Upper lobe of right lung (tissue), 1 donor: ENCODE measurements at places on chromosomes 1 and 21.
A peak's percentile ranks its signal among the peaks of the same experiment; 100 is the strongest.

GRCh38 chr1:91121366-91121765, 99.5 kb upstream of the ZNF644 start:
- H3K4me1 ChIP-seq = no peaks in the 10 kb centered on the region
- H3K27me3 ChIP-seq = no peaks in the 10 kb centered on the region
- H3K4me3 ChIP-seq = no peak overlapping the region
- no peaks in the 10 kb centered on the region for H3K36me3 ChIP-seq

GRCh38 chr1:57418971-57419370, 4.9 kb downstream of the DAB1 start:
- H3K27ac ChIP-seq = no peak overlapping the region
- H3K4me1 ChIP-seq = no peaks in the 10 kb centered on the region
- DNase-seq = no peak
- H3K4me3 ChIP-seq = no peak overlapping the region
- H3K36me3 ChIP-seq = no peaks in the 10 kb centered on the region
- peaks cover 59% of the 10 kb centered on the region for H3K27me3 ChIP-seq

GRCh38 chr1:27099587-27100334, 55.2 kb downstream of the SLC9A1 start:
- DNase-seq = peak; percentile 78
- no peaks in the 10 kb centered on the region for H3K27me3 ChIP-seq
- no peak overlapping the region for H3K4me3 ChIP-seq
- H3K36me3 ChIP-seq = peaks cover 5% of the 10 kb centered on the region
- H3K4me1 ChIP-seq = peaks cover 27% of the 10 kb centered on the region

DNA sequence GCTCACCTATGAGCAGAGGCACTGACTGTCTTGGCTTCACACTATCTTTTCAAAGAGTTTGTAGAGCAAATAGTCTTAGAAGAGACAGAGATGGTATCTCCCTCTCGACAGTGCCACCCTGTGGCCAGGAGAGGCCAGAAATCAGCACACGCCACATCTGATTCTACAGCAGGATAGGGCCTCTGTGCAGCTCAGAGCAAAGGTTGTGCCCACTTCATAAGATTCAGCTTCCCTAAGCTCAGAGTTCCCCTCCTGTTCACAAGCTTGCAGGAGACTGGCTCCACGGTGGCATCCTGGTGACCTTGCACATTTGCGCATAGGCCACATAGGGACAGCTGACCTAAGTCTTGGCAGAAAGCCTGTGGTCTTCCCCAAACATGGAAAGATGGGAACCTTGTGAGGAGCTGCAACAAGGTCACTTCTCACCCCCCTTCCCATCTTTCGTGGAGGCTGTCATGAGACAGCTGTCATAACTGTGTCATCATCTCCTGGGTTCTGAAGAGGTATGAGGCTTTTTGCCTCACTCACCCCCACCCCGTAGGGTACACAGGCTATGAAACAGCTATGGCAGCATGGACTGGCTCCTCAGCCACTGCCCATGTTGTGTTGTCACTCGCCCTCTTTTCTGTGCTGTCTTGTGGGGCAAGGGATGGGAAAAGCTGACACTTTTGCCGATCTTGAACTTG, 3.0 kb downstream of the ITLN2 start:
- H3K27ac ChIP-seq = no peak overlapping the region
- H3K4me3 ChIP-seq = peak overlapping the region; percentile 29
- H3K27me3 ChIP-seq = no peaks in the 10 kb centered on the region
- no peaks in the 10 kb centered on the region for H3K4me1 ChIP-seq
- H3K36me3 ChIP-seq = no peaks in the 10 kb centered on the region

DNA sequence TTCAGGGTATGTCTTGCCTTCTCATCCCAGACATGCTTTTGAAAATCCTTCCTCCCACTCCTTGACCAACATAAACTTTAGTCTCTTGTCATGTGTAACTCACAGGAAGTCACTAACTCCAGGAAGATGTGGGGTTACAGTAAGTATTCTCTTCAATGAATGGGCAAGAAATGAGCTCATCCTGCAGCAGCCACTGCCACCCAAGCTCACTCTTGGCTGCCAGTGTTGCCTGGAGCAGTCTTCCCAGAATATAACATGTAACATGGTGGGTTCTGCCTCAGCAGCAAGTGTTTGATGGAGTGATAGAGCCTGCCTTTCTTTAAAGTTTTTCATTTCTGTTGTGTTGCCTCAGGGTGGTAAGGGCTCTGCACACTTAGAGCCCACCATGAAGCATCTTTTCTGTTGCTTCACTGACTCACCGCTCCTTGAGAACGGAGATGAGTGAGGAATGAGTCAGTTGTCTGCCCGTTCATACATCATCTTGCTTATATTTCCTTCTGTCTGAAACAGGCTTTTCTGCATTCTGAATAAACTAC, 187.0 kb downstream of the TPR start:
- H3K27ac ChIP-seq = no peak overlapping the region
- H3K36me3 ChIP-seq = no peaks in the 10 kb centered on the region
- no peaks in the 10 kb centered on the region for H3K27me3 ChIP-seq
- peaks cover 4% of the 10 kb centered on the region for H3K4me1 ChIP-seq
- no peak overlapping the region for H3K4me3 ChIP-seq

DNA sequence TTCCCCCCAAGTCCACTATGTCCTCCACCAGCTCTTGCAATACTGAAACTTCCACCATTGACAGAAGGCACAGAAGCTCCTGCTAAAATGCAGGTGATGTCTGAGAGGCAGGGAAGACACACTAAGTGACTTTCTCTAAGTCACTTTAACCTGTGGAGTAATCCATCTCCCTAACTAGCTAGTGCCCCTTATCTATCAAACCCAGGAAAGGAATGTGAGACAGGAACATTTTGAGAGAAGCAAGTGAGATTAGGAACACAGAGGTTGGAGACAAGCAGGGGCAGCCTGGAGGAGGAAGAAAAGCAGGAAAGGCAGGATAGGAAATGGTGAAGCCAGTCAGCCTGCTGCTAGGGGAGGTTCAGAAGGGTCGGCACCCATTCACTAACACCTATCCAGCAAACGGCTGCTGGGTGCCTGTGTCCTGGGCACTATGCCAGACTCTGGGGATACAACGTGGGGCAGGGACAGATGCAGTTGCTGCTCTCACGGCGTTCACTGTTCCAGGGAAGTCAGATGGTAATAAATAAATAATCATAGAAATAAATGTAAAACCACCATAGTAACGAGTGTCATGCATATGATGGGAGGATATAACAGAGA, 7.0 kb downstream of the GPA33 start:
- H3K36me3 ChIP-seq = no peaks in the 10 kb centered on the region
- DNase-seq = no peak
- no peak overlapping the region for H3K27ac ChIP-seq
- no peaks in the 10 kb centered on the region for H3K4me1 ChIP-seq
- H3K27me3 ChIP-seq = no peaks in the 10 kb centered on the region
- no peak overlapping the region for H3K4me3 ChIP-seq

DNA sequence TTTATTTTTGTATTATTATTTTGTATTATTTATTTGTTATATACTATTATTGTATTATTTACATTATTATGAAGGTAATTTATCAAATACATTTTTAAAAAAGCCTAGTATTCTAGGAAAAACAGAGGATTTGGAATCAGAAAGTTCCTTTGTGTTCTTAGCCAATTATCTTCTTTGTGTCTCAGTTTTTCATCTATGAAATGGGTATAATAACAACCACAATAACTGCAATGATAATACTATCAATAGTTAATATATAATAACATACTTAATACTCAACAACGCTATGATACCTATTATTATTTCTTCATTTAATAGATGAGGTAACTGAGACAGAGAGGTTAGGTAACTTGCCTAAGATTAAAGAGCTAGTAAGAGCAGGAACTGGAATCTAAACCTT, 80.4 kb upstream of the GNG4 start:
- H3K4me1 ChIP-seq = no peaks in the 10 kb centered on the region
- H3K36me3 ChIP-seq = peaks cover 71% of the 10 kb centered on the region
- no peak overlapping the region for H3K4me3 ChIP-seq
- DNase-seq = no peak
- H3K27ac ChIP-seq = no peak overlapping the region

GRCh38 chr1:47431534-47431933, 6.3 kb upstream of the FOXD2 start:
- no peak overlapping the region for H3K27ac ChIP-seq
- H3K4me1 ChIP-seq = peaks cover 34% of the 10 kb centered on the region
- DNase-seq = no peak
- no peaks in the 10 kb centered on the region for H3K36me3 ChIP-seq
- peaks cover 36% of the 10 kb centered on the region for H3K27me3 ChIP-seq

- peaks cover 6% of the 10 kb centered on the region for H3K4me1 ChIP-seq
- no peaks in the 10 kb centered on the region for H3K36me3 ChIP-seq
- H3K27ac ChIP-seq = no peak overlapping the region
- no peaks in the 10 kb centered on the region for H3K27me3 ChIP-seq
These were observed 19.9 kb downstream of the ELAPOR1 start for GRCh38 chr1:109133815-109134214.

DNA sequence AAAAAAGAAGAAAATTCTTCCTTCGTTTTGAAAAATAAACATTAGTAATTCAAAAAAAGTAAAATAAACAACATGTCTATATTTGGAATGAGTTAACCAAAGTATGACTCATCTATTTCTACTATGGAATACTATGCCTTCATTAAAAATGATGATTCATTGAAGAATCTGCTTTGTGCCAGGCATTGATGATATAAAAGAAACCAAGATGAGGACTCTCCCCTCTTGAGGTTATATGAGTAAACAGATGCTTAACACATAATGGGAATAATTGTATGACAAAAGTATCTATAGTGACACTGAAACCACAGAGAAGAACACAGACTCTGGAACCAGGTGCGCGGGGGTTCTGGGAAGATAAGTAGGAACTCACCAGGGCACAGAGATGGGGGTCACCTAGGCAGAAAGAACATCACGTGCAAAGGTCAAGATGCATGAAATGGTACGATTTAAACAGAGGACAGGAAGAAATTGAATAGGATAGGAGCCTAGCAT, 18.8 kb downstream of the ELF3 start:
- H3K27me3 ChIP-seq = no peaks in the 10 kb centered on the region
- H3K27ac ChIP-seq = no peak overlapping the region
- no peak overlapping the region for H3K4me3 ChIP-seq
- no peak for DNase-seq
- H3K36me3 ChIP-seq = no peaks in the 10 kb centered on the region
- peaks cover 1% of the 10 kb centered on the region for H3K4me1 ChIP-seq

- no peak overlapping the region for H3K4me3 ChIP-seq
- no peaks in the 10 kb centered on the region for H3K27me3 ChIP-seq
- no peaks in the 10 kb centered on the region for H3K36me3 ChIP-seq
- H3K4me1 ChIP-seq = no peaks in the 10 kb centered on the region
- no peak overlapping the region for H3K27ac ChIP-seq
These were observed 104.9 kb downstream of the NUF2 start for GRCh38 chr1:163426505-163427251.

GRCh38 chr1:16918371-16918770, 3.4 kb upstream of the CROCC start:
- DNase-seq = peak; percentile 6
- H3K4me3 ChIP-seq = no peak overlapping the region
- H3K27ac ChIP-seq = no peak overlapping the region
- H3K27me3 ChIP-seq = no peaks in the 10 kb centered on the region
- H3K36me3 ChIP-seq = no peaks in the 10 kb centered on the region

DNA sequence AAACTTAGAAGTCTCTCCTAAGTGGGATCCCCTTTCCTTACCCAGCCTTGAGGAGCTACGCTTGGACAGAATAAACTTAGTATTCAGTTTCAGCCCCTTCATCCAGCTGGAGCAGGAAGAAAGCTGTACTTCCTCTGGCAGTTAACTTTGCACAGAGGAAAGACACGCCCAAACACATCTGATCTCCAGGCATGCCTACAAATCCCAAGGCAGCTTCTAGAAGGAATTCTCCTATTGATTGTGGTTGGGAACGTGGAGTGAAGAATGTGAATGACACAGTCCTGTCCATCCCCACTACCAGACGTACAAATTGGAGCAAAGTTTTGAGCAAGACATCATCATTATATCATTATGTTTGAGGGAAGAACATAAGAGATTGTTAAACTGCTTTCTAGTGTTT, 6.6 kb upstream of the AK4 start:
- H3K27ac ChIP-seq = no peak overlapping the region
- DNase-seq = no peak
- no peaks in the 10 kb centered on the region for H3K36me3 ChIP-seq
- no peak overlapping the region for H3K4me3 ChIP-seq
- no peaks in the 10 kb centered on the region for H3K4me1 ChIP-seq

DNA sequence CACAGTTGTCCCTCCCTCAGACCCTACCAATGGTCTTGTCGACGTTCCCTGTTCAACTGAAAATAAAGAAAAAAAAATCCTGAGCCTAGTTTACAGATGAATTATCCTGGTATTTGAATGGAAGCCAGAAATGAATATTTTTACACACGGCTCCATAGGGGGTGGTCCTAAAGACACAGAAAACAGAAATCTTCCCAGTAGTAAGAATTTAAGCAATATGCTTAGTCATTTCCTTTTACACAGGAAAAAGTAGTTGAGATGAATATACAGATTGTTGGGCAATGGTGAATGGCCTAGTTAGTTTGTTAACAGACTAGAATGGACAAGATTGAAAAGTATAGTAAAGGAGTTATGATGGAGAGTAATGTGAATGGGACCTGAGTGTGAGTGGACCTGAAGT, 67.4 kb downstream of the RGS18 start:
- H3K27me3 ChIP-seq = no peaks in the 10 kb centered on the region
- DNase-seq = no peak
- H3K4me3 ChIP-seq = no peak overlapping the region
- H3K36me3 ChIP-seq = no peaks in the 10 kb centered on the region

DNA sequence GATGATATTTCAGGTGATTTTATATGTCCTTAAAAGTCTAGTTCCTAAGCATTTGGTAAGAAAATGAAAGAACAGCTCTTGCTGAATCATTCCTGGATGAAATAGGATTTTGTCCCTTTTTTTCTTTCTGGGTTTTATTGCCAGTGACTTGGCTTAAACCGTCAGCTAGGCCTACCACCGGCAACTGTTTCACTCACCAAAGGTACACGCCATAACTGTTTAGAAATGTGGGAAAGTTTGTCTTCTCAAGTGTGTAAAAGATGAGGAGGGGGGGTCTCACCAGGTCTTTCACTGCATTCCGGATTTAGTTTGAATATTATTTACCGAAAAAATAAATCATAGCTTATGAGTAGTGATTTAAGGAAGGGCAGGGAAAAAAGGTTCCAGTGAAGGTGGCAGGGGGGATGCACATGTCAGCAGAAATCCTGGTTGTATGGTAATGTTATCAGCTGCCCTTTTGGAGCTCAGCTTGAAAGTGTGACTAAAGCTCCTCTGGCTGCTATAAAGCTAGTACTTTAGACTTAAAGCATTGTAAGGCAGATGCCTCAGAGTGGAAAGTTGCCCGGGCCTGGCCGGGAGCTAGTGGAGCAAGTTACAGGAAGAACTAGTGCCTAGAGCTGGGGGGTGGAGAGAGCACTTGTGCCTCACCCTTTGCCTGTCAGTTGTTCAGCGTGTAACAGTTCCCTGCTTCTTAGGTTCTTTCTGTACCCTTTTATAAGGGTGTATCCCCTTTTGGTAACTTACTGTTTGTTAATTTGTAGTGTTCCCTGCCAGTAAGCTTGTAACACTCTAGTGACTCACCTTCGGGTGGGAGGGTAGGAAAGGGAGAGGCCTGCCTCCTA, 3.1 kb downstream of the ATP1A1 start:
- H3K36me3 ChIP-seq = no peaks in the 10 kb centered on the region
- H3K4me1 ChIP-seq = peaks cover 70% of the 10 kb centered on the region
- peak overlapping the region; percentile 87 for H3K4me3 ChIP-seq

GRCh38 chr1:26289158-26290059, 9.5 kb downstream of the SH3BGRL3 start:
- peak; percentile 85 for DNase-seq
- H3K36me3 ChIP-seq = no peaks in the 10 kb centered on the region
- no peaks in the 10 kb centered on the region for H3K27me3 ChIP-seq
- H3K27ac ChIP-seq = peak overlapping the region; percentile 81
- H3K4me3 ChIP-seq = no peak overlapping the region
- H3K4me1 ChIP-seq = peaks cover 67% of the 10 kb centered on the region
